ENCODE measurements at places on chromosomes 13 and 19.

DNA sequence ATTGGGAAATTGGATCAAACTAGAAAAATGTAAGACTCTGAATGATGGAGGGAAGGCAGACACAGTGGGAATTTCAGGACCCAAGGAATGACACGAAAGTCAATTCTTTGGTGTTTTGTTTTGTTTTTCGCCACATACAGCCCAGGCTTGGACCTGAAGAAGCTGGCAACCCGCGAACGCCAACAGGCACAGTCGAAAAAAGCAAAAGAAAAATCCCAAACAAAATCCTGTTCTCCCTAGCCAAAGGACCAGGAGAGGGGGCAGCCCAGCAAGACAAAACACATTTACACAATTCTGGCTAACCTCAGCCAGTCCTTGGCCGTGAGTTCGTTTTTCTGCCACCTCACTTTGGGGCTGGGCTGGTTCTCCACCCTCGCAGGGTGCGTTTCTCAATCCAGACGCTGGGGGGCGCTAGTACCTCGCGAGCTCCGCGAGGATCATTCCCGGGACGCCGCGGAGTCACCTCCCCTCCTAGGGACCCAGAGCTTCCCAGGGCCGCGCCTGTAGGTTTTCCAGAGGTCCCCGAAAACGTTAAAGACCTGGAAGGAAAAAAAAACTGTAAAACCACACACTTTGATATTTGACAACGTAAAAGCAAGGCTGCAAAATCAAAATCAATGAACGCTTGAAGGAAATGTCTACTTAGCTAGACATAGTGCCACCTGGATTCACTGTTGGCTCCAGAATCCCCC is 34.9 kb upstream of the TPM4 start:
- peak; percentile 58 for DNase-seq

DNA sequence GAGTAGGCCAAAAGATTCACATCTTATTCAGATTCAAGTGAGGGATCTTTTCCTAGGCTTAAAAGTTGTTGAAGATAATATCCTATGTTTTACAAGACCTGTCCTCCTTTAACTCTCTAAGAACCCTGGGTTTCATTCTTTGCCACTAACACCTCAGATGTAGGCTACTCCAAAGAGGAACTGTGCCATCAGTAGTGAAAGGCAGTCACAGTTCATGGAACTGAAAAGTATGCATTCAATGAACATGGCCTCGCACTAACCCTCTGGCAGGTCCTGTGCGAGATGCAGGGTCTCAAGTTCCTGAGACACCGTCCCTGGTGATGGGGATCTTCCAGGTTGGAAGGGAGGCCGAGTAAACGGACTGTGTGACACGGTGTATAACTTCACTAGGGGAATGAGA is 4.3 kb downstream of the LGALS14 start:
- no peak for DNase-seq

GRCh38 chr19:46953955-46954501 is 65.6 kb upstream of the NPAS1 start:
- DNase-seq = no peak

DNA sequence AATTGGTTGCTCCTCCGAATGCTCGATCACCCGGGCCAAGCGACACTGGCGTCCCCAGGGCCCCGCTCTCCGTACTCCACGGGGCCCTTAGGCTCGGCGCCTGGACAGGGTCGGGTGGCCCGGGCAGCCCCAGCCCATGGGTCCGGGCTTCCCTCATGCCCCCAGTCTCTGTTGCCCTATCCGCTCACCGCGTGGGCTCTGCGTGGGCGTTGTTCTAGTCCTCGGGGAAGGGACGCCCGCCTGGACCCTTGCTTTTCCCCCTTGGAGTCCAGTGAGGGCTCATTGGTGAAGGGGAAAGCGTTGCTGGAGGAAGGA is 1.3 kb downstream of the TDRD12 start:
- no peak for DNase-seq

- DNase-seq = no peak
Measured at GRCh38 chr19:16228637-16229321, 31.1 kb downstream of the AP1M1 start.

- DNase-seq = peak; percentile 24
Measured at GRCh38 chr13:46992383-46992952, 95.6 kb upstream of the HTR2A start.

GRCh38 chr19:19948800-19949199 is 48.1 kb downstream of the ZNF93 start:
- DNase-seq = no peak

- DNase-seq = no peak
Measured at GRCh38 chr13:21079761-21080592, 18.6 kb upstream of the LATS2 start.

DNA sequence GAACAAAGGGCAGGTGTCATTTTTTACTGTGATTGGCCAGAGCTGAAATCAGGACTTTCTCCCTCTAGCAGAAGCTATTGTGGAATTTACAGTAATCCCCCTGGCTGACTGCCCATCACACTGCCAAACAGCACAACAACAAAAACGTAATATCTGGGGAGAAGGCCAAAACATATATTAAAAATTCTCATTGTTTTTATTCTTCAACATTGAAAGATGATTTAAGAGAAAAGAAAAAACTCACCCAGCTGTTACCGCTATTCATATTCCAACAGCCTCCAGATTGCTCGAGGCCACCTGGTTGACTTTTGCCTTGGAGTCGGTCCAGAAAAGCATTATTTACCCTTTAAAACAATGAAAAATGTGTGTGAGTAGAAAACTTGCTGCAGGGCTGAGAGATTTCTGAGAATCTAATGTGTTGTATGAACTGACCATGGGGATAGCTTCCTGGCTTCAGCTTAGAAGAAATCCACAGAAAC is 97.2 kb downstream of the EPSTI1 start:
- no peak for DNase-seq

DNA sequence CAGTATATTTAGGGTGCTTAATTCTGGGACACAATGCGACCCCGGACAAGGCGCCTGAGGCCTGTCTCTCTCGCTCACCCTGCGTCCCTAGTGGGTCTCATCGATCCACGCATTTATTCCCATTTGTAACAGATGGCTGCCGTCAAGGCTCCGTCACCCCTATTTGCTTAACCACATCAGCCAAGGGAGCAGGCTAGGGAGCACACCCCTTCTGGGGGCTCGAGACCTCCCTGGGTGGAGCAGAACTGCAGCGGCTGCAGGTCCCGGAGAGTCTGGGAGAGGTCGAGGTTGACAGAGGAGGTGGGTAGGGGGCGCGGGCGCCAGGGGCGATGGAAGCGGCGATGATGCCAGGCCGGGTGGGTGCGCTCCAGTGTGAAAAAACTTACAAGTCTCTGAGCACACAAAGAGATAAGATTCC is 507 bp downstream of the ALG5 start:
- peak; percentile 12 for DNase-seq

DNA sequence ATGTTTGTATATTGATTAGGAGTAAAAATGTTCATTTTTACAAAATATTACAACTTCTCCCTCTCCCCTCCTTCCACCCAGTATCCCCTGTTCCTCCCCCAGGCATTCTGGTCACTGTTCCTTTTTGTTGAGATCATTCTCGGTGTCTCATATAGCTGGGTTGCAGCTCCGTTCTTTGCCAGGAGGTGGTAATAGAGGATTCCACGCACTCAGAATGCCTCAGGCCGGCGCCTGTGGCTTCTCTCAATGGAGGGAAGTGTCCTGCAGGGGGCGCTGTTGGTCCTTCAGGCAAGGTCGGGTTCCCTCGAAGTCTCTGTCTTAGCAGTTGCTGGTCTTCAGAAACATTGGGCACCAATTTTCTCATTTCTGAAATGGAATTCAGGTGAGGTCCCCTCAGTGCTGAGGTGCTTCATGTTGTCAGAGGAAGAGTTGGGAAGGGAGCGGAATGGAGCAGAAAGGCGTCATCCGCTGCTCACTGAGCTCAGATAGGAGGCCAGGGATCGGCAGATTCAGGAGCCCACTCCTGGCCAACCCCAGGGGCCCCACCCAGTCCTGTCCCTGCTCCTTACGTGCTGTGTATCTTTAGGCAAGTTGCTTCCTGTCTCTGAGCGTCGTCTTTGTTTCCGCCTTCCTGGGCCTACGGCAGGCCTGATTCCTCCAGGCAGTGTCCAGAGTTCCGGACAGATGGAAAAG is 10.3 kb upstream of the GARIN5A start:
- DNase-seq = peak; percentile 47

- DNase-seq = no peak
Measured at GRCh38 chr13:30392681-30393045, 29.6 kb upstream of the UBE2L5 start.

- DNase-seq = no peak
Measured at GRCh38 chr13:45207319-45207718, 6.5 kb upstream of the KCTD4 start.

GRCh38 chr19:362154-362553 is 17.6 kb upstream of the MIER2 start:
- no peak for DNase-seq

- no peak for DNase-seq
Measured at GRCh38 chr19:48907671-48908070, 7.6 kb downstream of the NUCB1 start.

DNA sequence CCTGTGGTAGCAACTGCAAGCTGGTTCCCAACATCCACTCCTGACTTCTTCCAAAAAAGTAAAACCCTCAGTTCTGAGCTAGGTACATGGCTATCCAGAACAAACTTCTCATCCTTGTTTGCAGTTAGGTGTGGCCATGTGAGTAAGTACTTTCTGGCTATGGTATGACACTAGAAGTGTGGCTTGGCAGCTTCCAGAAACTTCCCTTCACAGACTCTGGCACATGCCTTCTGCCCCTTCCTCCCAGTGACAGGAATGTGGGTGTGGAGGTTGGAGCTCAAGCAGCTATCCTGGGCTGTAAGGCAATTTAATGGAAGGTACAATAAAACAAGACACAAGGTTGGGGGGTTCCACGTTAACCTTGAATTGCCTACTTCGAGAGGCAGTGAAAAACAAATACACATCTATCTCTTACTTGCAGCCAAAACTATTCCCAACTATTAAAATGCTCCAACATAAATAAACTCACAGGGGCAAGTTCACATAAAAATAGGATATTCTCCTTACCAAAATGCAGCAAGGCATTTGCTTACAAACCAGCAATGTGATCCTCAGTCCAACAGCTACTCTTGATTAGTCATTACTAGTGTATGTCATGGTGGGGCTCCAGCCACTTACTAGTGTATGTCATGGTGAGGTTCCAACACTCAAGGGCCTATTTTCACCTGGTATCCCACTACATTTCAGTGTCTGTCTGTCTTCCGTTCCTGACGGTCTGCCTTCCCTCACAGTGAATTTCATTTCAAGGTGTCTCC is 3.1 kb downstream of the SMG9 start:
- no peak for DNase-seq

- peak; percentile 37 for DNase-seq
Measured at GRCh38 chr19:35986664-35987570, 8.1 kb upstream of the SDHAF1 start.

GRCh38 chr13:99895444-99896368 is 75.9 kb downstream of the ZIC5 start:
- no peak for DNase-seq

Measured in SW480 (cell line).